Keratinocyte (primary cell): ENCODE measurements at places on chromosomes 11 and 22.

GRCh38 chr22:28222052-28222451 lies 303.0 kb upstream of the PITPNB start:
- DNase-seq = no peak

GRCh38 chr11:2540992-2541680 lies 96.3 kb downstream of the KCNQ1 start:
- no peak for DNase-seq

DNA sequence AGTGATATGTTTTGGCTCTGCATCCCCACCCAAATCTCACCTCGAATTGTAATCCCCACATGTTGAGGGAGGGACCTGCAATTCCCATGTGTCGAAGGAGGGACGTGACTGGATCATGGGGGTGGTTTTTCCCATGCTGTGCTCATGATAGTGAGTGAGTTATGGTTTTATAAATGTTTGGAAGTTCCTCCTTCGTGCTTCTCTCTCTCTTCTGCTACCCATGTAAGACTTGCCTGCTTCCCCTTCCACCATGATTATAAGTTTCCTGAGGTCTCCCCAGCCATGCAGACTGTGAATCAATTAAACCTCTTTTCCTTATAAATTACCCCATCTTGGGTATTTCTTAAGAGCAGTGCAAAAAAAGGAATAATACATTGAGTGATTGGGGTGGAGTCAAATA lies 7.3 kb upstream of the CEP295 start:
- no peak for DNase-seq

DNA sequence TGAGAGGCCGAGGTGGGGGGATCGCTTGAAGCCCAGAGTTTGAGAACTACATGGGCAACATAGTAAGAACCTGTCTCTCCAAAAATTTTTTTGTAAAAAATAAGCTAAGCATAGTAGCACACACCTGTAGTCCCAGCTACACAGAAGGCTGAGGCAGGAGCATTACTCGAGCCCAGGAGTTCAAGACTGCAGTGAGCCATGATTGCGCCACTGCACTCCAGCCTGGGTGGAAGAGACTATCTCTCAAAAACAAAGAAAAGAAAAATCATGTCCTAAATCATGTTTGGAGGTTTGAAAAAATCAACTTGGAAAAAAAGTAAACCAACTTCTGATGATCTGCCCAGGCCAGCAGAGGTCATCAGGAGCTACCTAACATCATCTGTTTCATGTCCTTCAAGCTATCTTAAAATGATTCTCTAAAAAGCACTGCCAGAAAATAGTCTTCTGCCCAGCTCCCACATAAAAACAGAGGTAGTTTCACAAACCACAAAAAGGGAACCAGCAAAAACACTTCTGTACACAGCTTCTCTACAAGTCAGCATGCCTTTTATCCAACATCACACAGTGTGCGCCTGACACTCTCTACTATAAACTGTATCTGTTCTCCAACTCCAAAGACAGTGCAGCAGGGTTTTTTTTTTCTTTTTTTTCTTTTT lies 165.0 kb downstream of the SOX6 start:
- no peak for DNase-seq

GRCh38 chr11:58726737-58727414 lies 4.9 kb downstream of the GLYAT start:
- no peak for DNase-seq

DNA sequence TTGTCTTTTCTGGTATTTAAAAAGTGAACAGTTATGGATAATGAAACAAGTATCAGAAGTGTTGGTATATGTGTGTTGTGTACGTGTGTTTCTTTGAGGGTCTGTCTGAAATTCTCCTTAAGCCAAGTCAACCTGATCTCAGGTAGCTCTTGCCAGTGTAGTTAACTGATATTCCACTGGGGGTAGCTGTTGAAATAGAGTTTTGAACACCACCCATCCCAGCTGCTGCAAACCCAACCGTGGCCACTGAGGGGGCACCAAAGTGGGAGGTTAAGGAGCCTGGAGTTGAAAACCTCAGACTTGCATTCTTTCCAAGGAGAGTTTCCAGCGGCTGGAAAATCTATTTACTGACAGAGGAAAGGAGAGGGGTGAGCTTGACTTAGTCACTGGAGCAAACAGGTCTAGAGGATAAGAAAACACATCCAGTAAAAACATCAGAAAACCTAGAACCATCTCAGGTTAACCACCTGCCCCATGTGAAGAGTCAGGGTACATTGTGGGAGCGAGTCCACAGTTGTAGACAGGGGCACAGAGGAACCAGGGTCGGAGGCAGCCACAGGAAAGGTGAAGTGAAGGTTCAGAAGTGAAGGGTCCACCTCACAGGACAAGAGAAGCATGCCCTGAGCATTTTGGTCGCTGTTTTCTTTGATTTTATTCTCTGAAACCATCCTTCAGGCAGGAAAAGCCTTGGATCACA lies 8.8 kb upstream of the CUL5 start:
- DNase-seq = no peak

DNA sequence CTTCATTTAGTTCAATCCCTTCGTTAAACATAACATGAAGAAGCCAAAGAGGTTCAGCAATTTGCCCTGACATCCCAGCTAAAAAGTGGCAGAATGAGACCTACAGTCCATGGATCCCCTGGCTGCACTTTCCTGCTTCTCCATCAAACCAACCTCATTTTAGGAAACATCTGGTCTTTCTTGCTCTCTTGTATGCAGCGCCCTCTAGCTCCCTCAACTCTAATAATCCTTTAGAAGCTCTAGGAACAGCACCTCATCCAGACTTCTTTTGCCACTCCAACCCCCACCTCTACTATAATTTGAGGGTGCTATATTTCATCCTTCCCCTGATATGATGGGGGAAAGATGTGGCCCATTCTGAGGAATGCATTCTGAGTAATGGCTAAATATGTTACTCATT lies 7.4 kb downstream of the CNTF start:
- no peak for DNase-seq

DNA sequence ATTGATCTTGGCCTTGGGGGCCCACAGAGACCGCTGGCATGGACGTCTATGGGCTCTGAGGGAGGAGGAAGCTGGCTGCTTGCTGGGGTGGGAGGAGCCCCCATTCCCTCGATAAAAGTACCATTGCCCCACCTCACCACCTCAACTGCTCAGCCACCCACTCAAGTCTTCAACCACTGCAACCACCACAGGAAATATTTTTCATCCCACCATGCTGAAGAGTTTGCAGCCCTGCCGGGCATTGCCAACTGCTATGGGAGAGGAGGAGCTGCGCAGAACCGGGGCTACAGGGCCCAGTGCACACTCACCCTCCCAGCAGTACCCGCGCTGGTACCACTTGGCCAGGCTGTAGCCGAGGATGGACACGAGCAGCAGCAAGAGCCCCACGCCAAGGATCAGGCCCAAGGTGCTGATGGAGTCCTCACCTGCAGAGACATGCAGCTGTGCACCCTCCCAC lies 29.2 kb downstream of the IL10RA start:
- no peak for DNase-seq

GRCh38 chr11:91209751-91210150 lies 986.9 kb upstream of the CHORDC1 start:
- DNase-seq = no peak

GRCh38 chr11:31509051-31509428 lies 382 bp downstream of the IMMP1L start:
- DNase-seq = no peak

DNA sequence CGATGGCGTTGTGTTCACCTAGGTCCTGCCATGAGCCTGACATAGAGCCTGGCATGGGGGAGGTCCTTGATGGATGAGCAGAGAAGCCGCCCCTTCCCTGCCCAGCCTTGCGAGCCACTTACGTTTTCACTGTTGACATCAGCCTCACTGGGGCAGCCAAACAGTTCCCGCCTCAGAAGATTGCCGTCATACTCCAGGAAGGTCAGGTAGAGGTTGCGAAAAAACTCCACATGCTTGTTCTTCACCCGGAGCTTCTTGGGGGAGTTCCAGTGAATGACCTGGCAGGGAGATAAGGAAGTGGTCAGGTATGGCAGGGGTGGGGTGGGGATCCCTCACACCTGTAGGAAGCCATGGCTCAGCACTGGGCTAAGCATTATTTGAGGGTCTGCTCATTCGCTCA lies 279.3 kb upstream of the SYN3 start:
- no peak for DNase-seq

- DNase-seq = no peak
These were observed 109.4 kb downstream of the KCNQ1OT1 start for GRCh38 chr11:2590131-2590964.

- no peak for DNase-seq
These were observed 28.2 kb downstream of the PIK3IP1 start for GRCh38 chr22:31263896-31264640.

DNA sequence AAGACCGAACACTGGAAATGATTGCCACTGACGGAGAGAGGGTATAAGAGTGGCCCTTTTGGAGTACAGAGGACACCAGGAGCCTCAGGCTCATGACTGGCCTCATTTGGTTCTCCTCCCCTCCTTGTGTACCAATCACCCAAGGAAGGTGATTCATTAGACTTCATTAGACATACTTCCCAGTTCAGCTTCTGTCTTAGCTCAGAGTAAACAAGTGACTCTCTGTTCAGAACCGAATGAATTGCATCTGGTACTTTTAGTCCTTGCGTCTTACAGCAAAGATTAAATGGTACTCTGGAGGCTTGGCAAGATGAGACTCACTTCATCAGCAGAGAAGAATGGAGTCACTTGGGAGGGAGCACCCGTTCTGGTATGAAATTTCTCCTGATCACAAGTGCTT lies 75.2 kb downstream of the ZNRF3 start:
- no peak for DNase-seq

DNA sequence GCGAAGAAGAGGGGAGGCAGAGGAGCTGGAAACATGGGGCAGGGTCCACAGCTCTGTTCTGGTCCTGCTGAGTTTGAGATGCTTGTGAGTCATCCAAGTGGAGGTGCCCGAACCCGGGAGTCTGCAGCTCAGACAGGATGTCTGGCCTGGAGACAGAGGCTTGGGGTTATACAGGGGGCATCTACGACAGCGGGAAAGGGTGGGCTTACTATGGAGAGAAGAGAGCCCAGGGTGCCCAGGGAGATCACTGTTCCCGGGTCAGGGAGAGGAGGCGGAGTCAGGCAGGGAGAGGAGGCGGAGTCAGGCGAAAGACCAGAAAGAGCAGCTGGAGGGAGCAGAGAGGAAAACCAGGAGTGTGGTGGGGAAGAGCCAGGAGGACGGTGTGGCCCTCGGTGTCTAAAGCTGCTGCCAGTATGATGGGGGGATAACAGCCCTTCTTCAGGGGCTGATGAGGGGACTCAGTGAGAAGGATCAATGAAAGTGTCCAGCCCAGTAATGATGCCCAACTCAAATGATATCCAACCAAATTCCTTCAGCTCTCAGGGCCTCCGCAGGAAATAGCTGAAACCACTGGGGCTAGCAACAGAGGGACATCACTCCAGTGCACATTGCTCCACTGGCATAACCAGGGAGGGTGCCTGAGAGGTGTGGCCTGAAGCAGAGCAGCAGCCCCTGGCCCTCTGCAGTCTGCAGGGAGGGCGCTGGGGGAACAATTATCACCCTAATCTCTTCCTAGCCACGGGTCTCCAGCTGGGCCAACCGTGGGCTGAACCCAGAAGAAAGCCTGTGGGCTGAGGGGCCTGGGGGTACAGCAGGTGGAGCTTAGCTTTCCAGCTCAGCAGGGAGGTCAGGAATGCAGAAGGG lies 2.6 kb upstream of the LTBP3 start:
- DNase-seq = no peak

GRCh38 chr11:1454576-1454975 lies 32.0 kb downstream of the MOB2 start:
- DNase-seq = no peak

DNA sequence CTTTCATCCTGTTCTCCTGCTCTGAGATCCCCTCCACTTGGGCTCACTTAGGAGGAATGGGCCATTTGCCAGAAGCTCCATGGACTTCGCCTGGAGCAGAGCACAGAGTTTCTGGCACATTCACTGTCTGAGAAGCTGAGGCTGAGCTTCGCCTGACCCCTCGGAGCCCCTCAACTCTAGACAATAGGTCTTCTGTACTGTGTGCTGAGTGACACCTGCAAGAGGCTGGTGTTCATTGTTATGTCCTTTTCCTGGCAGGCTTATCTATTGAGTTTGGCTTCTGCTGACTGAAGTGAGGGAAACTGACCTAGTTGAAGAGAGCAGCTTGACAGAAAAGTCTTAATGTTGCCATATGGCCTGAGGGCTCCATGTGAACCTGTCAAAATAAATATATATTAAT lies 124.3 kb downstream of the EHF start:
- no peak for DNase-seq

DNA sequence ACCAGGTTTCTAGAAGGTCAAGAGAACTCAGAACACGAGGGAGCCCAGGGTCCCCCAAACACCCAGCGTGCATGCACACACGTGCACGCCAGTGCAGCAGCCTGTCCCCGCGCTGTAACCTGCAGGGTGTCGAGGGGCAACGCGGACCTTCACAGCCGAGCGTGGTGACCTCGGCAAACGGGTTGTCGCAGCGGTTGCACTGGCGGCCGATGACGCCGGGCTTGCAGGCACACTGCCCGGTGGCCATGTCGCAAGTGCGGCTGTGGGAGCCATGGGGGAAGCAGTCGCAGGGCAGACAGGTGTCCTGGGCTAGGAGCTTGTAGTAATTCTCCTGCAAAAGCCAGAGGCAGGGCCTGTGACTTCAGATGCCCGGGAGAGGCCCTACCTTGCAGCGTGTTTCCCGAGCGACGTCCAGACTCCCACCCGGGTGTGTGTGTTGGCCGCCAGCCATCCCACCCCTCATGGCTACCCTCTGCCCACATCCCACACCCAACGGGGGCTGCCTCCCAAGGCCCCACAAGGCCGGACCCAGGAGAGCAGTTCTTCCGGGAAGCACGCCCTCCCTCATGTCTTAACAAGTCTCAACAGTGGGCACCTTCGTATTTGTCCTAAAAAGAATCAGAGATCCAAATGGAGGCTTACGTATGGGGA lies 56.1 kb downstream of the TRMU start:
- no peak for DNase-seq

- peak; percentile 1 for DNase-seq
These were observed 45.2 kb downstream of the PLAAT5 start for GRCh38 chr11:63445720-63446119.

DNA sequence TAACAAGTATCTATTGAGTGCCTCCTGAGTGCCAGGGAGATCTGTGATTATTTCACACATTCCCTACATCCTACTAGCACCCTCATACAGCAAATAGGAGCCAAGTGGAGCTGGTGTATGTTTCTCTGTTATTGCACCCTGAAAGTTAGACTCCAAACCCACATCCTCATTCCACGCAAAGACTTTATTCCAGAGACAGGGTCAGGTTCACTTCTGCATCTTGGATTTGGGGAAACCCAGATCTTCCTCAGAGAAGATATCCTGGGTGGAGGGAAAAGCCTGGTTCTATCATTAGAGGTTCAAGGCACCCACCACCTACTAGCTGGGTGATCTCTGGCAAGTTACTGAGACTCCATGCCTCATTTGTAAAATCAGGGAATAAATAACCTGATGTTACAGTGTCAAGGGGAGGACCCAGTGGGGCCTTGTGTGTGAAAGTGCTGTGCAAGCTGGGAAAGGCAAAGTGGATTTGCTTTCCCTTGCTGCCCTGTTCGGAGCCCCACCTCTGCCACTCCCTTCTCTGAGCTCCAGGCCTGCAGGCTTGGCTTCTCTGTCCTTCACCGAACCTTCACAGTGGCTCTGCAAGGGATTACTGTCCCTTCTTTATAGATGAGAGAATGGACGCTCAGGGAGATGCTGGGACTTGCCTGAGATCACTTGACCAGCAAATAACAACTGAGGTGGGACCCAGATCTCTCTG lies 991 bp upstream of the SLCO2B1 start:
- DNase-seq = no peak
